ENCODE measurements at places on chromosomes 7 and 10.

DNA sequence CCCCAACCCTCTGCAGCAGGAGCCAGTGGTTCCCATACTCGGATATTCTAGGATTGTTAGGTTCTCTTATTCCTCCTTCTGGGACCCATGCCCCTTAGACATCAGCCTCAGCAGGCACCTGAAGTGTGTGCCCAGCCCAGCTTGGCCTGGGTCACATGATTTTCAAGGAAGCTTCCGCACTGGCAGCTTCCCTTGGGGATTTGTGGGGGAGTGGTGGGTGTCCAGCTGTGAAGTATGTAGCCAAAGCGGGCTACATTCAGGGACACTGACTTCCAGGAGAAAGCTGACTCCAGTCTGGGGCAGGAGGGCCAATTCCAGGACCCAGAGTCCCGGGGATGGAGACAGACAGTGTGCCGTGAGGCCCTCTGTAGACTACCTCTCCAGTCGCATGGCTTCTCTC lies 1.3 kb downstream of the LDB1 start:
- no peak for DNase-seq

- DNase-seq = no peak
These were observed 85.9 kb downstream of the ELFN1 start for GRCh38 chr7:1755783-1756625.

GRCh38 chr7:114141415-114141814 lies 222.6 kb upstream of the PPP1R3A start:
- no peak for DNase-seq

GRCh38 chr10:7763929-7764328 lies 23.9 kb downstream of the KIN start:
- no peak for DNase-seq

DNA sequence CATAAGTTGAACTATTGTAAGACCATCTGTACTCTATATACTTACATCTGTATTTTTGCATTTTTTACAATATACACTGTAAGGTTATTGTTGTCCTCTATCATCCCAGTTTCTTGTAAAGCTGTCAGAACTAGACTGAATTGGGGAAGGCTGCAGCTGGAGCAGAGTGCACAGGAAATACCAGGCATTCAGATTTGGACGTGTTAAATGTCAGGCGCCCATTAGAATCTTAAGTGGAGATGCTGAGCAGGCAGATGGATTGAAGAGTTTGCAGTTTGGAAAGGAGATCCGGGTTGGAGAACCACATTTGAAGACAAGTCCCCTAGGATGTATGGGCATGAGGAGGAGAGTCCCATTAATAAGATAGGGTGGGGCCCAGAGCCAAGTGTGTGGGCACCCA lies 40.4 kb downstream of the MTURN start:
- DNase-seq = no peak

DNA sequence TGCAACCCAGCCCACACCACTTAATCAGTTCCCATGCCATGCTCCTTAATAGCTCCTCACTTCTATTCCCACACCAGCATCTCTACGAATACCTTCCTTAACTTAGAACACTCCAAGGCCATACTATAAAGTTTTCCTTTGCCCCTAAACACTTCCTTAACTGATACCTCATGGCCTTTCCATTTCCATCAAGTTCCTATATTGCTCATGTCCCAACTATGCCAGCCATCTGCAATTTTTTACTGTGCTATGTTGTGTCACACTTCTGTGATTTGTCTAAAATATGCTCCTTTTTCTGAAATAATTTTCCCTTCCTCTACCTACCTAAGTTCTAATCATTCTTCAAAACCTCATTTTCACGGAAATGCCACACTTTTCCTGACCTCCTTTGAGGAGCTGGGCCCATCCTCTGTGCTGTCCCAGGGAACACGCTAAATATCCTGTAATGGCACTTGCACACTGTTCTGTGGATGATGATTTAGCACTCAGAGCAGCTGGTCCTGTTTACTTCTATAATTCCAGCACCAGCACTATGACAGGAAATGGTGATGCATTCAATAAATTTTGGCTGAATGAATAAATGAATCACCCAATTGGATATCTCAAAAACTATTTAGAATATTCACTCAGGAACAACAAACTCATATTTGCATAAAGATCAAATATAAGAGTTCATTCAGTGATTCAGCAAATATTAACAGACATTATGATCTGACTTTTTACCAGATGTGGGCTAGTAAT lies 266.5 kb upstream of the HGF start:
- no peak for DNase-seq

DNA sequence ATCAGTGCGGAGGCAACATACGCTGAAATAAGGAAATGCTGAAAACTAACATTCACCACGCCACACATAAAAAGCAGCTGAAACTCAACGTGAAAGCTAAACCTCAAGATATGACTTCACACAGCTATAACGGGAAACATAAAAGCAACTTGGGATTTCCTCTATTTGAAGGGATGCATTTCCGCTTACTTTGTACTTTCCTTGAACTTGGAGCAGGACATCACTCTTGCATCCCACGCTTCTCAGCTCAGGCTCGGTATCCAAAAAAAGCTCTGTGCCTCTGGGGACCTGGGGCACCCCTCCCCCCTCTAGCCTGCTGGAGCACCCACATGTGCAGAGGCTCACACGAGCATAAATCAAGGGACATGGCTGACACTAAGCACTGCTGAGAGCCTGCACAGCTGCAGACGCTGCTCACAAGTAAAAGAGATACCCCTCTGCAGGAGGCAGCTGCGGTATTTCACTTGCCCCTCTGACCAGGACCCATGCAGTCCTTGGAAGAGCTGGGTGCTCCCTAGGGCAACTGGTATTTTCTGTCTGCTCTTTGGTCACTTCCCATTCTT lies 34.2 kb downstream of the PARD3 start:
- no peak for DNase-seq

DNA sequence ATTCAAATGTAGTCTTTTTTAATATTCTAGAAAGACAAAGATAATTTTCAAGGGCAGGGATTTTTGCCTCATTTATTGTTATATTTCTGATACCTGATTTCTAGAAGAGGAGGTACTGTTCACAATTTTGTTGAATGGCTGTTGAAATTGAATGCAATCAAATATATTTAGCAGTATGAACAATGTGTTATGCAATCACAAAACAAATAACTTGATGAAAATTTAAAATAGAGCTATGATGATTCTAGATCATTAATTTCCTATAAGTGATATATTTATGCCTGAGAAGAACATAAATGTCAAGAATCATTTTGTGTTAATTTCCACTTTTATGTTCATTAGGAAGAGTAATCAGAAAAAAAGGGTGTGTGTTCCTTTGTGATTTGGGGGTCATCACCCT lies 114.6 kb upstream of the CNTNAP2 start:
- no peak for DNase-seq

- DNase-seq = no peak
These were observed 3.4 kb upstream of the SRI start for GRCh38 chr7:88223265-88223664.

GRCh38 chr7:78018641-78019446 lies 220.3 kb downstream of the PHTF2 start:
- DNase-seq = peak; percentile 49

DNA sequence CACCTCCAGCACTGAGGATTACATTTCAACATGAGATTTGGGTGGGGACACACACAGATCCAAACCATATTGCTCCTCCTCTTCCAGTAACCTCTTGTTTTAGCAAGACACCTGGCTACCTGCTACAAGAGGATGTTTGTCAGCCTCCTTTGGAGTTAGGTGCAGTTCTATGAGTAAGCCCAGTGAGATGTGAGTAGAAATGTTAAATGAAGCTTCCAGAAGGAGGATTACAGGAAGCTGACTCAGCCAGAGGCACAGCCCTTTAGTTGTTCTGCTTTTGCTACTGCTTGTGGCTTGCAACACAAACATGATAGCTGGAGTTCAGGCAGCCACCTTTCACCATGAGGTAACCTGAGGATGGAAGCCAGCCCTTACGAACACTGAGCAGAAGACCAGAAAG lies 382.7 kb upstream of the RNF32 start:
- no peak for DNase-seq

- DNase-seq = no peak
These were observed 48.4 kb upstream of the CUL1 start for GRCh38 chr7:148650232-148650858.

GRCh38 chr10:121154846-121155245 lies 303.7 kb downstream of the WDR11 start:
- no peak for DNase-seq

- no peak for DNase-seq
These were observed 117.3 kb downstream of the FANK1 start for GRCh38 chr10:126013489-126014281.

DNA sequence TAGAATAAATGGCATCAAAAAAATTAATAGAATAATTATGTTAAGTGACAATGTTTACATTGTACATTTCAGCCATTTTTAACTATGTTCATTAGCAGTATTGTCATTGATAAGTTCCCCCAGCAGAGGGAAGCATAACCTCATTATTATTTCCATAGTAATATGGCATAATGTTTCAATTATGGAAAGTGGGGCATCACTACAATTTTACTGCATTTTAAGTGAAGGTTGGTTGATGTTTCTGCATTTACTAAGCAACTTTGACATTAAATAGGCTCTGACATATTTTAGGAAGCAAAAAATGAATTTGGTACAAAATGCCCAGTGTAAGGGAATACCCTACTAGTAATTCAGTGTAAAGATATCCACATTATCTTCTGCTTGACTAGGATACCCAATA lies 218.3 kb downstream of the SEMA3A start:
- peak; percentile 49 for DNase-seq

GRCh38 chr10:122102146-122102868 lies 113.3 kb downstream of the TACC2 start:
- DNase-seq = no peak

DNA sequence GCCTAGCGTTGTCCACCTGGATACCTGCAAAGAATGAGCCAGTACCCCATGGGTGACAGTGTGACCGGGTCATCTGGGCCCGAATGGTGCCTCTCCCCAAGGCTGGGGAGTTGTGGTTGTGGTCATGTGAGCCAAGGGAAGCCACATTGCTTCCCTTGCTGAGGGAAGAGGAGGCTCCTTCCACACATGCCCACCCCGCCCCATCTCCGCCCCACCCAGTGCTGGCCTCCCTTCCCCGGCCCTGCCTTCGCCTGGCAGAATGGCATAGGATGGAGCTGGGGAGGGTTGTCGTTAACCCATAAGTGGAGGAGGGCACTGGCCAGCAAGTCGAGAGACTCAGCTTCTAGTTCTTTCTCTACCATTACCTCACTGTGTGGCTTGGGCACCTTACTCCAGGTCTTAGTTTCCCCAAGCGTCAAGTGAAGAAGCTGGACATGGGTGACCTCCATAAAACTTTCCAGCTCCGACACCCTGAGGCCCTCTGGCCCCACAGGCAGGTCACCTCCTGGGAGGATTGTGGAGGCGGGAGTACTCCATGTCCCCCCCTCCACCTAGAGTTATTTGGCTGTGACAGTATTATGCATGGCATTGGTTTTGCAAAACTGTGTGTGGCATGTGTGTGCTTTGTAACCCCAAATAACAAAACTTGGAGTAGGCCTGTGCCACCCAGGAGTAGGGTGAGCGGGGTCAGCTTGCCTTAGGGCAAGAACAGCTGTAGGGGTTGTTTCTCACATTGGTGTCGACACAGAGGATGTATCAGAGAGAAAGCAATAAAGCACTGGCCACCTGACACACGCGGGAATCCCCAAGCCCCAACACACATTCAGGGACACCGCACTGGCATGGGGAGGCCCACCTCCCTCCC lies 90.5 kb upstream of the MACROH2A2 start:
- DNase-seq = no peak

GRCh38 chr7:139667377-139667776 lies 110.4 kb downstream of the HIPK2 start:
- no peak for DNase-seq

GRCh38 chr7:69635555-69636185 lies 37.4 kb downstream of the AUTS2 start:
- no peak for DNase-seq

DNA sequence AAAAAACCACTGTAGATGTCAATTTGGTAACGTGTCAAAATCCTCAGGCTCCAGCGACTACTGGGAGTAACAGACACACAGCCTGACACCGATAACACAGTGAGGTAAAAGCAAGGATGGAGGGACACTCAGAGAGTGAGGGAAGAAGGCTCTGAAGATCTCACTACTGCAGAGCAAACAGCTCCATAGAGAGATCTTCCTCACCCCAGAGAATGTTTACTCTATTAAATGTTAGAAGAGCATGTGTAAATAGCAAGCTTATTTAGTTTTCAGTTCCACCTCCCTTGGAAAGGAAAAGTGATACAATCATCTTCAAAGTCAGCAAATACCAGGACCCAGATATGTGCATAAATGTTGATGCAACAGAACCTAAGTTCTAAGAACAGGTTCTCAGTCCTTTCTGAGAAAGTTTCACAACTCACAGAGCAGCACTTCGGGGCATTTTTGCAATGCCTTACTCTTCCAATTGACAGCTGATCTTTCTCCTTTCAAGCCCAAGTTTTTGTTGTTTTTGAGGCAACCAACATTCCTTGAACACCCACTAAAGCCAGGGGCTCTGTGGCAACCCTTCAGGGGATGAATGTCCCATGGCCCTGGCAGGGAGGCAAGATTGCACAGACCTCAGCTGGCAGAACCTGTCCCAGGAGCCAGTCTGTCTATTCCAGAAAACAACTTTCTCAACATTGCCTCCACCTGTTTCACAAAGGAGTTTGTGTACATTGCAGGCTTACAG lies 177.4 kb downstream of the SFMBT2 start:
- DNase-seq = no peak

GRCh38 chr10:112374724-112375541 lies 1.0 kb downstream of the ACSL5 start:
- no peak for DNase-seq

DNA sequence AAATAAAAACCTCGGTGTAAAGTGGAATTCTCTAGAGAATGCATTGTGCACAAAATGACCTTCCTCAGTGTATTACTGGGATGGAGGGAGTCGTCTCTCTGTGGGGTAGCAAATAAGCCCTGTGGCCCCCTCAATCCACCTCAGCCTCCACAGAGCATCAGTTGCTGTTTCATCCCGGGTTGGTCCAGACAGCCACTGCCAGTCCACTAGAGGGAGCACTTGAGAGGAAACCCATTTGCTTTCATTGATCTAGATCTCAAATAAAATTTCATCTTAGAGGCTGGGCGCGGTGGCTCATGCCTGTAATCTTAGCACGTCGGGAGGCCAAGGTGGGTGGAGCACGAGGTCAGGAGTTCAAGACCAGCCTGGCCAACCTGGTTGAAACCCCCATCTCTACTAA lies 1128.7 kb downstream of the CNTNAP2 start:
- DNase-seq = peak; percentile 12

- DNase-seq = no peak
These were observed 16.0 kb upstream of the ACTR3B start for GRCh38 chr7:152743600-152743999.

DNA sequence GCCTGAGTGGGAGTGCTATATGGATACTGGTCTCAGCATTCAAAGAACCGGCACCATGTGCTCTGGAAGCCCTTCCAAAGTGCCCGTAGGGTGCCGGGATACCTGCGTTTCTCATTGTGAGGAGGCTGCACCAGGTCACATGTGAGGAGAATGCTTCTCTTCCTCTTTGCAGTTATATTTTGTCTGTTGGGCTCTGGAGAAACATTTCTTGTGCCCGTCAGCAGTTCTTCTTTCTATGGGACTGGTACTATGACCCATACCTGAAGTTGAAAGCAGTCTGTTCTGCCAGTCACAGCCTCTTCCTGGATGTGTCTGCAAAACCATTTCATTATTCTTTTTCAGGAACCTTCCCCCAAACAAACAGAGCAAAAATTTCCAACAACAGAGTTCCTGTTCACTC lies 465.0 kb downstream of the SUGCT start:
- no peak for DNase-seq

All from NCI-H1694 (cell line).